ENCODE measurements at places on chromosomes 12 and 14.

GRCh38 chr14:68327231-68327630 is 465.6 kb downstream of the ZFP36L1 start:
- DNase-seq, result no peak

GRCh38 chr14:105322791-105323556 is 8.4 kb downstream of the PACS2 start:
- DNase-seq, result no peak

DNA sequence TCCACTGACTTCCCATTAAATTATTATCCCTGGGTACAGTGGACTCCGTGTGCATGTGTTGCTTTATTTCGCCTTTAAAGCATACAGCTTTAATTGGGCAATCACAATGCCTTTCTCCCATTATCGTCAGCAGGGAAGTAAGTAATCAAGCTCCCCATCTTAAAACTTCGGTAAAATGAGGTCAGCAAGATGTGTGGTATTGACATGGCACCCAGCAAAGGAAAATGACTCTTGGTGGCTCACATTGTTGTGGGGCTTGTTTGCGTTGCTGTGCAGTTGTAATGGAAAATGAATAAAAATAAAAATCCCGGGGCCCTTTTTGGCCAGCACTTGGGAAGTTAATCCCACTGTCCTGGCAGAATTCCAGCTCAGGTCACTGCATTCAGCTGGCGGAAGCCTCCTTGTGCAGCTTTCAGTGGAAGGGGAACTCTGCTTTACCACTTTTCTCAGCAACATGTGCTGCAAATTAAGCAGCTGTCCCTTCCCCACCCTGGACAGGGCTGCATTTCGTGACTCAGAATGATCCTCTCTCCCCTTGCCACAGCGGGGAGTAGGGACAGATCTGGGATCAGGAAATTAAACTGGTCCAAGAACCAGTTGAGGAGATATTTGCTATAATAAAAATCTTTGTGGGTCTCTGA is 13.9 kb upstream of the ATP2A2 start:
- peak; percentile 92 for DNase-seq

- no peak for DNase-seq
These were observed 377.6 kb upstream of the ATP2B1 start for GRCh38 chr12:90086281-90086680.

DNA sequence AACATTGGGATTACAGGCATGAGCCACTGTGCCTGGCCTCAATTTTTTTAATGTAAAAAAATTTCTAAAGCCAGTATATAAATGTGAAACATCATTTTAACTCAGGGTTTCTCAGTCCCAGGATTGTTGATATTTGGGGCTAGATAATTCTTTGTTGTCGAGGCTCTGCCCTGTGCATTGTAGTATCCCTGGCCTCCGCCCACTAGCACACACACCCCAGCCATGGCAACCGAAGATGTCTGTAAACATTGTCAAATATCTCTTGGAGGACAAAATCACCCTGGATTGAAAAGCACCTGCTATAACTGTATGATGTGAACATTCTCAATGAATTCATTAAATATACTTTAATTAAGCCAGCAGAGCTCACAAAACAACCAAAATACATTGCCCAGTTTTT is 8.4 kb upstream of the CIT start:
- no peak for DNase-seq

GRCh38 chr12:10159280-10159679 is 12.7 kb downstream of the OLR1 start:
- no peak for DNase-seq
